ENCODE measurements at places on chromosomes 7 and 10. TPM values are rescaled to one million over a fixed set of nuclear protein-coding genes. Genes with fewer than 3 reads are reported as not detected.

Gene LAMB4
- total RNA-seq = not detected

Gene ZNF282
- 34.1 TPM for total RNA-seq

Gene IL2RA
- total RNA-seq = not detected

Gene HOXA4
- total RNA-seq = not detected

Measured in H7 (cell line).